Astrocyte (in vitro differentiated cells and primary cell): ENCODE measurements at places on chromosomes 2 and 18. TPM values are rescaled to one million over a fixed set of nuclear protein-coding genes. Genes with fewer than 3 reads are reported as not detected.

The GRP gene
- not detected in 2 replicates for total RNA-seq

The DLX1 gene
- total RNA-seq = 0.27 TPM in 1 of 2 replicates, not detected in the other

The NTSR2 gene
- total RNA-seq = not detected in 2 replicates

The CFAP221 gene
- 0.29 and 0.61 TPM in 2 replicates for total RNA-seq

The COLEC11 gene
- not detected in 2 replicates for total RNA-seq

The ABCA12 gene
- total RNA-seq = 4.4 and 4.7 TPM in 2 replicates

GRCh38 chr2:62423883-62424458 is 82.0 kb downstream of the TMEM17 start:
- no peak for DNase-seq

- DNase-seq = no peak
These were observed 4.7 kb downstream of the GNLY start for GRCh38 chr2:85698880-85699254.

DNA sequence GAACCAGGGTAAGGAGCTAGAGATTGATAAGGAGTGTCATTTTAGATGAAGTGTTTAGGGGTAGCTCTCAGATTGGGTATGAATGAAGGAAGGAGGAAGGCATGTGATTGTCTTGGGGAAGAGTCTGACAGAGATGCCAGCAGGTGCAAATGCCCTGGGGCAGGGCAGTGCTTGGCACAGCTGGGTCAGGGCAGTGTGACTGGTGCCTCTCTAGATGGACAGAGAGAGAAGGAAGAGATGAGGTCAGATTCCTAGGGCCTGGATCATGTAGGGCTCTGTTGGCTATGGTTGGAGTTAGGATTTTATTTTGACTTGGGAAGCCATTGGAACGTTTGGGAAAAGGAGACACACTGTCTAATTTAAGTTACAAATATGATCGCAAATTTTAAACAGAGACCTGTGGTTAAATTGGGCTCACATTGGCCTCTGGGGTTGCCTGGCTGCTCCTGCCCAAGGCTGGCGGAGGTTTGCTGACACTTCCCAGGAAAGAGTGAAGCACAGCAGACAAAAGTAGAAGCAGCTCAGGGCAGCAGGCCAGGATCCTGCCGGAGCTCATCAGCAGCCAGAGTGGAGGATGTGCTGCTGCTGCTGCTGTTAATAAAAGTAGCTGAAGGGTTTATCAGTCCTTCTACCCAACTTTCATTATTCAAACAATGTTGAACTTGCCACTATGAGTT is 32.7 kb upstream of the FHL2 start:
- DNase-seq = peak; percentile 41

DNA sequence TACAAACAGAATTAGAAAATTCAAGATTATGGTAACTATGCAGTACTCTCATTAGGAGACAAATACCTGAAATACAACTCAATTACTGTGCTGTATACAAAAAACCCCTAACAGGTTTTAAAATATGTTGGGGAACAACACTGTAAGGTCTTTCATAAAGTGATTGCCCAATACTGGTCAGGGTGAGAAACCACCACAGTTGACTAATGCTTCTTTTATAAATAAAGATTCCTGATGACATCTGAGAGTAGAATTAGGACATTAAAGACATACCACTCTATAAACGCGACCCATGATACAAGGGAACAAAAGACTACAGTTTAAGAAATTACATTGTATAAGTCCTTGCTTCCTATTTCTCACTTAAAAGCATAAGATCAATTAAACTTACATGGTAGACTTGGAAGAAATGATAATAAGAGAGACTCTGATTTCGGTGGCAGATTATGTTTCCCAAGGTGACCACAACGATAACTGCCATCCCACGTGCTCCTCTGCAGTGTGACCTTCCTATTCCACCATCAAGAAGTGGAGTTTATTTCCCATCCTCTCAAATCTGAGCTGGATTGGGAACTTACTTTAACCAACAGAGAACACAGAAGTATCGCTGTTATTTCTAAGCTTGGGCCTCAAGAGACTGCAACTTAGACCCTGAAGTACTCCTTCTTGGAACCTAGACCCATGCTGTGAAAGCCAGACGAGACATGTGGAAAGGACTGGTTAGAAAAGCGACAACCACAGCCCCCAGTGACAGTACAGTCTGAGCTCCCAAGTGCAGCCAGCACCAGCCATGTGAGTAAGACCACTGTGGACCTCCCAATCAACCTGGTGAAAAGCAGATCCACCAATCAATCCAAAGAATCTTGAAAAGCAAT is 52.3 kb downstream of the ZNF521 start:
- DNase-seq = peak; percentile 63

GRCh38 chr2:191434072-191434471 is 188.9 kb downstream of the MYO1B start:
- no peak for DNase-seq

GRCh38 chr18:22260208-22260820 is 90.9 kb downstream of the GATA6 start:
- no peak for DNase-seq

DNA sequence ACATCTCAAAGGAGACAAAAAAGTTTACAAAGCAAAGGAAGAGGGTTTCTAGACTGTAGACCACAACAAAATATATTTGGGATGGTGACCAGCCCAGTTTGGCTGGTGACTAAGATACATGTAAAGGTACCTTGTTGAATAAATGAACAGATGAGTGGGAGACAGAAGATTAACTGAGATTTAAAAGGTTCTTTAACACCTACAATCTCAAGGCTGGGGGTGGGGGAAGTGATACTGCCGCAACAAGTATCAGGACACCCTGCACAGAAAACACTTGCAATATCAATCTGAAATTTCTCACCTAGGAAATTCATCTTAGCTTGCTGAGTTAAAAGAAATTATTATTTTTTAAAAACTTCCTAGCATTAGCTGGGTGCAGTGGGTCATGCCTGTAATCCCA is 8.3 kb downstream of the RNF149 start:
- no peak for DNase-seq

GRCh38 chr2:207231967-207232366 is 66.2 kb upstream of the KLF7 start:
- DNase-seq = peak; percentile 86

GRCh38 chr2:69601179-69601612 is 42.3 kb downstream of the AAK1 start:
- peak; percentile 95 for DNase-seq

GRCh38 chr2:42973726-42974125 is 181.3 kb upstream of the HAAO start:
- no peak for DNase-seq

GRCh38 chr2:32627441-32627813 is 423 bp upstream of the TTC27 start:
- peak; percentile 59 for DNase-seq

DNA sequence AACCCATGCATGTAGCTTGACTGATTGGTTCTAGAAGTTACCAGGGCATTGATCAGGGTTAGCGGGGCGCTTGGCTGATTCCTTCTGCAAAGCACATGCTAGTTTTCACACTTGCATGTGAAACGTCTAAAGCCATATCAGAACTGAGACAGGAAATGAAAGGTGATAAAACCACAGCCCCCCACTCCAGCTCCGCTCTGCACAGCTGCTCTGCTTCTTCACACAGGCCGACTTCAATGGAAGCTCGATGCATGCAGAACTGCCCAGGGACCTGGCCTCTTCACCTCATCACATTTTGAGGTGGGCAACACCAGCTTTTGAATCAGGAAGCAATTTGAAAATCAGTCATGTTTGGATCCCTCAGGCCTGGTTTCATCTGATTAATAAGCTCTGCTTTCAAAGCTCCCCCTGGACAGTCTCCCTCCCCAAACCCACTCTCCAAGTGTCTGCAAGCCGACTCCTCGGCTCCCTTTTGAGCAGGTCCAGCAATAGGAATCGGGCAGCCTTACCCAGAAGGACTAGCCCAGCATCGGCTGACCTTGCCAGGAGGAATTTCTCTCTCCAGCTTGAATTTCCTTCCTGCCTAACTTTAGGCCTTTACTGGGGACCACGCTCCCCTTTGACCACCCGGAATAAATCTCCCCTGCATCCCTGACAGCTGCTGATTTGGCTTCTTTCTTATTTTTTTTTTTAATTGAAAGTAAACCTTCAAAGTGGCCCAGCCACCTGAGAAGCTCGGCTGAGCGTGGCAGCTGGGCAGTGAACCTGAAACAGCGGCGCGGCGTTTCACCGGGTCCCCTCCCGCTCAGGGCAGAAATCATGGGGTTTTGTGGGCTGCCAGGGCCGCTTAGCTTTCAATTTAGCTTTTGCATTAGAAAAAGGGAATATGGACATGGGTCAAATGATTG is 31.7 kb downstream of the HRH4 start:
- no peak for DNase-seq

DNA sequence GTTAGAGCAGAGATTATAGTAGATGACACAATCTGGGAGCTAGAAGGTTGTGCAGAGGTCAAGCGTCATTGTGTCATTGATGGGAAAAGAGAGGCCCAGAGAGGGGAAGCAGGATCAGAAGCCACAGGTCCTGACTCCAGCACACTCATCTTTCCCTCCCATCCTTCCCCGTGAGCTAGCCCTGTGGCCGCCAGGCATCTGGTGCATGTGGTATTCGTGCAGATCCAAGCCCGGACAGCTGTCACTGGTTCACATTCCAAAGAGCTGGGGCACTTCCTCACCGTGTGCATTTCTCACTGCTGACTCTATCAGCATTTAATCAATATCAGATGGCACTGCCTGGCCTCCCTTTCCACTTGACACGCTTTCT is 94.1 kb upstream of the THOC1 start:
- DNase-seq = peak; percentile 94

- no peak for DNase-seq
These were observed 28.5 kb downstream of the PIKFYVE start for GRCh38 chr2:208294482-208295024.

- DNase-seq = peak; percentile 49
These were observed 617 bp downstream of the SRBD1 start for GRCh38 chr2:45610281-45611019.

- peak; percentile 47 for DNase-seq
These were observed 179.1 kb upstream of the CYP26B1 start for GRCh38 chr2:72326759-72327158.

- DNase-seq = no peak
These were observed 10.4 kb upstream of the GMPPA start for GRCh38 chr2:219488149-219488843.

DNA sequence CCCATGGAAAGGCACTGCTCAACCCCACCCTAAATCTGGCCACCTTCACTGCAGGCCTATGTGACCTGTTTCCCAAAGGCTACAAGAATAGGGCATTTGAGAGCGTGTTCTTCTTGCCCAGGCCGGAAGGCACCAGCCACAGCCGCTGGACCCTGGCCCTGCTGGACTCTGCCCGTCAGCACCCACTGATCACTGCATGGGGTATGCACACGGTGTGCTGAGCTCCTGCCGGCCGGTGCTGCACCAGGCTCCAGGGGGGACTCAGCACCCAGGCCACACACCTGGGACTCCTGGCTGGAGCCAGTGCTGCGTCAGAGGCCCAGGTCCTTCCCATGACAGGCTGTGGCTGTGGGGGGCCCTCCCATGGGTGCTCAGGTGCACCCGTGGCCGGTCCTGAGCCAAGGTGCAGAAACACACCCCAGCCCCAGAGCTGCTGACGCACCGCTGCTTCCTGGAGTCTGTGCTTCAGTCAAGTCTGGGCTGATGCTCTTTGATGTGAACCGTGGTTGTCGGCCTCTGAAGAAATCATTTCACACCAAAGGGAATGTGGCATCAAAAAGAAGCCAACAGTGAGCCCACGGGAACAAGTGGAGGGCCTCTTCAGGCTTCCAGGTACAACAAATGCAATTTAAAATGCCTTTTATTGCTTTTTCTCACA is 6.5 kb downstream of the KCNG2 start:
- no peak for DNase-seq

GRCh38 chr2:124193706-124194105 is 168.6 kb downstream of the CNTNAP5 start:
- DNase-seq = no peak

GRCh38 chr2:32008805-32009515 is 1.8 kb downstream of the MEMO1 start:
- DNase-seq = peak; percentile 26

DNA sequence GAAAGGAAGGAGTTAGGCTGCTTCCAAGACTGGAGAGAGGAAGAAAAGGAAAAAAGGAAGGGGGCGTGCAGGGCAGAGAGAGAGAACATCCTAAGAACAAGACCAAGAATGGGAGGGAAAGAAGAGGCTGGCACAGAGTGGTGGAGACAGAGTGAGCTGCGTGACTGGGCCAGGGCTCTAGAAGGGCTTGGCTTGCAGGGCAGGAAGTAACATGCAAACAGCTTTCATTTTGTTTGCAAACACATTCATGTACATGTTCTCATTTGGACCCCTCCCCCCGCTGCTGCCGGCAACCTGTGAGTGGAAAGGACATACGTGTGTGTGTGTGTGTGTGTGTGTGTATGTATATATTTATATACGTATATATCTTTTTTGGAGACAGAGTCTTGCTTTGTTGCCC is 46.8 kb upstream of the DNMT3A start:
- DNase-seq = no peak

DNA sequence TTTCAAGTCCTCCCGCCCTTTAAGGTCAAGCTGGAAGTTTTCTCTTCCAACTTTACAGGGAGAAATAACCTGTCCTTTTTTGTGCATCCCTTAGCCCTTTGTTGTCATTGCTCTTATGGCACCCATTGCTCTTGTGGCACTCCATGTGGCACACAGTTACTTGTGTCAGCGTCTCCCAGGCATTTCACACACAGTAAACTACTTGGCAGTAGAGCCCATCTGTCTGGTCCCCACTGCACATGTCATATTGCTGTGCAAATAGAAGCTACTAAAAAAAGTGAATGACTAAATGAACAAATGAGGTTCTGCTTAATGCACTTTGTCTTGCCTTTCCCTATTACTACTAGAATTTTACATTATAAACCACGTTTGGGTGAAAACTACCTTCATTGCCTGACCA is 149.3 kb downstream of the EML6 start:
- no peak for DNase-seq

- DNase-seq = no peak
These were observed 110.7 kb downstream of the SLC8A1 start for GRCh38 chr2:40341198-40341597.

DNA sequence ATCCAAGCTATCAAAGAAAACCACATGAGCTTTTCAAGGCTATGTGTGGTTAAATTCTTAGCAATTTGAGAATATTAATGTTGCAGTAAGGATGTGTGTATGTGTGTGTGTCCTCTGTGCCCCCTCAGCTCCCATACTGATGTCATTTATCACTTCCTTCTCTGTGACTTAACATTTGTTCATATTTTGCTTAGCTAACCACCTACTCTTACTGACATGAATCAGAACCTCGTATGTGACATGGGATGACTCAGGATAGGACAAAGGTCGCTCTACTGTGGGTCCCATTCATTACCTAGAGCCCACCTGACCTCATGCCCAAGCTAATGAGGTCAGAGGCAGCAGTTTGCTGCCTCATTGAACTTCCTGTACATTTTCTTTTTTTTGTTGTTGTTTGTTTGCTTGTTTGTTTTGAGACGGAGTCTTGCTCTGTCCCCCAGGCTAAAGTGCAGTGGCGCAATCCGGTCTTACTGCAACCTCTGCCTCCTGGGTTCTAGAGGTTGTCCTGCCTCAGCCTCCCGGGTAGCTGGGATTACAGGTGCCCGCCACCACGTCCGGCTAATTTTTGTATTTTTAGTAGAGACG is 36.3 kb downstream of the MOGAT1 start:
- DNase-seq = peak; percentile 90
